ENCODE measurements at places on chromosomes 3 and 15. TPM values are rescaled to one million over a fixed set of nuclear protein-coding genes. Genes with fewer than 3 reads are reported as not detected.

Gene ESYT3
- 1.1 TPM for polyA plus RNA-seq

Gene ANP32A
- polyA plus RNA-seq, result 362 TPM

Gene CYP8B1
- not detected for polyA plus RNA-seq

Gene REC114
- not detected for polyA plus RNA-seq

Gene RUBCN
- polyA plus RNA-seq, result 5.7 TPM

Gene ZNF80
- polyA plus RNA-seq, result not detected

Gene C3orf38
- 18.5 TPM for polyA plus RNA-seq

- DNase-seq, result no peak
These were observed 96.3 kb upstream of the SLC6A6 start for GRCh38 chr3:14306142-14306541.

- DNase-seq, result no peak
These were observed 93.8 kb upstream of the RASGRP1 start for GRCh38 chr15:38658431-38658830.

DNA sequence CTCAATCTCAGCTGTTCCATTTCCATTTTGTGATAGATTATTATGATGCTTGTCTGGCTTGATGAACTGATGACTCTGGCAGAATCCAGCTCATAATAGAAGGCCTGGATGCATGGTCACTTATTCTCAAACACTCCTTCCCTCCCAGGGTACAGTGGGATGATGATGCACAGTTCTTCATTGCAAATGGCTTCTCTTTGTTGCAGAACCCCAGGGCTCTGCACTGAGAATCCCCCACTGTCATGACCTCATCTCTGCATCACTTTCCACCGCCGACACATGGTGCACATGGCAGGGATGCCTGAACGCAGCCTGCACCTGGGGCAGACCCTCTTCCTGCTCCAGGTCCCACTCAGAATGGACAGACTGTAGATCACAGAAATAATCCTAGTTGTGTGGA is 515.6 kb upstream of the NR2F2 start:
- DNase-seq, result no peak

GRCh38 chr15:89397653-89398023 is 63.0 kb upstream of the POLG start:
- no peak for DNase-seq

- DNase-seq, result no peak
These were observed 40.0 kb downstream of the MAP4 start for GRCh38 chr3:47976135-47976732.

- DNase-seq, result no peak
These were observed 289.4 kb downstream of the LSAMP start for GRCh38 chr3:116155841-116156240.

GRCh38 chr3:25604107-25604805 is 60.5 kb downstream of the TOP2B start:
- DNase-seq, result peak; percentile 34

GRCh38 chr15:28875461-28876000 is 10.2 kb upstream of the APBA2 start:
- DNase-seq, result no peak

GRCh38 chr15:92291900-92292299 is 101.8 kb upstream of the ST8SIA2 start:
- no peak for DNase-seq

Data from A549 (cell line).